ENCODE measurements at places on chromosomes 4 and X. TPM values are rescaled to one million over a fixed set of nuclear protein-coding genes. Genes with fewer than 3 reads are reported as not detected.

The PABPC1L2B gene
- not detected for total RNA-seq

The ADH1C gene
- total RNA-seq, result 76.4 TPM

The XPNPEP2 gene
- total RNA-seq, result 773 TPM

The TBC1D8B gene
- total RNA-seq, result 15.6 TPM

The CSAG2 gene
- total RNA-seq, result not detected

The HS6ST2 gene
- not detected for total RNA-seq

The DDX60 gene
- 13.7 TPM for total RNA-seq

The CLNK gene
- total RNA-seq, result 0.13 TPM

The GPR173 gene
- 0.57 TPM for total RNA-seq

The ADRA2C gene
- total RNA-seq, result 5.0 TPM

The CC2D2A gene
- total RNA-seq, result 7.3 TPM

The C4orf46 gene
- total RNA-seq, result 2.8 TPM

The GLOD5 gene
- total RNA-seq, result 15.2 TPM

The HMX1 gene
- total RNA-seq, result not detected

The DCTD gene
- 29.6 TPM for total RNA-seq

The SPP1 gene
- 19.3 TPM for total RNA-seq

The TLR3 gene
- total RNA-seq, result 11.7 TPM

The VCX3A gene
- not detected for total RNA-seq

The GABRQ gene
- total RNA-seq, result not detected

The PAGE5 gene
- not detected for total RNA-seq

The PRR32 gene
- total RNA-seq, result not detected

The SLC38A5 gene
- 9.1 TPM for total RNA-seq

The VCX2 gene
- total RNA-seq, result not detected

The ABRAXAS1 gene
- total RNA-seq, result 10.7 TPM

The VEGFC gene
- 2.6 TPM for total RNA-seq

The TASL gene
- total RNA-seq, result not detected

The IL13RA2 gene
- total RNA-seq, result not detected

The RPS6KA6 gene
- 7.9 TPM for total RNA-seq

The MAGEB10 gene
- total RNA-seq, result not detected

The SOD3 gene
- total RNA-seq, result 23.4 TPM

The SEC31A gene
- 258 TPM for total RNA-seq

The GAGE13 gene
- not detected for total RNA-seq

The AKAP14 gene
- not detected for total RNA-seq

The ERCC6L gene
- total RNA-seq, result 0.76 TPM

The NLRP2B gene
- total RNA-seq, result not detected

The IGFBP7 gene
- total RNA-seq, result 92.1 TPM

The MAGED4B gene
- total RNA-seq, result 8.4 TPM

The HPGDS gene
- total RNA-seq, result 5.8 TPM

The PRDM5 gene
- total RNA-seq, result 4.4 TPM

The NR0B1 gene
- not detected for total RNA-seq

The USP51 gene
- 0.83 TPM for total RNA-seq

The CASP3 gene
- total RNA-seq, result 23.1 TPM

Measured in Peyer's patch (tissue), 4 donors.